ENCODE measurements at places on chromosomes 16 and 17.

GRCh38 chr16:66487580-66488275, 60.6 kb downstream of the BEAN1 start:
- DNase-seq, result no peak

- peak; percentile 69 for DNase-seq
Observed at GRCh38 chr17:77666881-77667395, 291.6 kb upstream of the TNRC6C start.

DNA sequence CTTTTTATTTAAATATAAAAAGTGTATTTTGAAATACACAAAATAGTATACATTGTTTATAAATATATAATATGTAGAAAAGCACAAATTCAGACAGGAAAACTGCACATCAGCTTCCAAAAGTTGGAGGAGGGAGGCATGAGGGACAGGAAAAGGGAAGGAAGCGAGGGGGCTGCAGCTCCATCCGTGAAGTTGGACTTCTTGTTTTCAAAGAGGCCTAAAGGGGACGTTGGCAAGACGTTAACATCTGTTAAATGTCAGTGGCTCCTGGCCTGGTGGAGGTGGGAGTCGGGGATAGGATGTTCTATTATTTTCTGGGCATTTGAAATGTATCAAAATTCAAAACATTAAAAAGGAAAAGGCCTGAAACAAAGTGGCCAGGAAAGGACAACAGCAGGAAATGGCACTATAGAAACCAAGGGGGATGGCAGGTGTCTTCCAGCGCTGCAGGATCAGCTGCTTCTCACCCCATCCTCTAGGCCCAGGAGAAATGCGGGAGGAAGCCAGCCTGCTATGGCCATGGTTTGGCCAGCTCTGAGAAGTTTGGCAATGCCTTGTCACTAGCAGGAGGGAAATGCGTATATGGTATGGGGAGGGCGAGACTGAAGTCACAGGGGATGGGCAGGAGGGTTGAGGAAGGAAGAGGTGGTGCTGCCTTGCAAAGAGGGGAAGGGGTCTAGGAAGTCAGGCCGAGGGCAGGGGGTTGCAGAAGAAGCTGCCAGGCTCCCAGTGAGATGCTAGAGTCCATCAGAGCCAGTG, 6.4 kb downstream of the CMTM2 start:
- no peak for DNase-seq

GRCh38 chr16:49282690-49283375, 1.2 kb upstream of the CBLN1 start:
- DNase-seq, result no peak

GRCh38 chr16:81397879-81398520, 46.6 kb upstream of the CMIP start:
- no peak for DNase-seq

GRCh38 chr17:3683054-3683511, 12.9 kb downstream of the P2RX5 start:
- DNase-seq, result peak; percentile 68

GRCh38 chr16:54540525-54541180, 254.1 kb upstream of the IRX3 start:
- DNase-seq, result no peak

DNA sequence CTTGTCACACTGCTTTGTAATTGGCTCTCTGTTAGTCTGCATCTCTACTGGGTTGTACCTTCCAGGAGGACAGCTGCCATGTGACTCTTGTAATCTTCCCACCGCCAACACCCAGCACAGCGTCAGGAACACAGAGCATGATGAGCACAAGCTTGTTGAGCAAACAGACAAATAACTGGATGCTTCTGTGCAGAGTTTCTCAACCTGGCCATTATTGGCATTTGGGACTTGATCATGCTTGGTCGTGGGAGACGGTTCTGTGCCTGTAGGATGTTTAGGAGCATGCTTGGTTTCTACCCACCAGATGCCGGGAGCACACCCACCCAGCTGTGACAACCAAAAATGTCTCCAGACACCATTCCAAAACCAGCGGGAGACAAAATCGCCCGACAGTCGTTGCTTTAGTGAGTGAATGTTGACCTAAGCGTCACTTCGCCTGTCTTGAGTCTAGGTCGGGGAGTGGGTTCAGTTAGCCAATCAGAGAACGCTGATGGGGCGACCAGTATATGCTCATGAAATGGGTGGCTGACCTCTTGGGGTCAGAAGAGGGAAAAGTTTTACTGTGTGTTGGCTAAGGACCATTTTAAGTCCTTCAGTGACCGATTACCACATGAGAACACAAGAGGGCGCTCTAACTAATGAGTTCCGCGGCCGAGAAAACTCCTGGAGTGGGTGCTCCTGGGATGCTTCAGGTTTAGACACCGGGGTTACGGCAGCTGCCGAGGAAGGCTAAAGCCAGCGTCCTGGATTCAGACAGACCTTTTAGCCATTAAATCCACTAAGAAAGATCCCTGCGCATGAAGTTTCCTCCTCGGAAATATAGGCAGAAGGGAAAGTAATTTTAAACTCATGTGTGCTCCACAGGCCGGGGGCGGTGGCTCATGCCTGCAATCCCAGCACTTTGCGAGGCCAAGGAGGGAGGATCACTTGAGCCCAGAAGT, 57.8 kb upstream of the TEX2 start:
- peak; percentile 59 for DNase-seq

GRCh38 chr17:34865716-34866115, 95.5 kb downstream of the CCT6B start:
- no peak for DNase-seq

GRCh38 chr17:75207760-75208159, 2.3 kb downstream of the NUP85 start:
- no peak for DNase-seq

GRCh38 chr16:30340621-30341020, 14.5 kb downstream of the CD2BP2 start:
- DNase-seq, result no peak

DNA sequence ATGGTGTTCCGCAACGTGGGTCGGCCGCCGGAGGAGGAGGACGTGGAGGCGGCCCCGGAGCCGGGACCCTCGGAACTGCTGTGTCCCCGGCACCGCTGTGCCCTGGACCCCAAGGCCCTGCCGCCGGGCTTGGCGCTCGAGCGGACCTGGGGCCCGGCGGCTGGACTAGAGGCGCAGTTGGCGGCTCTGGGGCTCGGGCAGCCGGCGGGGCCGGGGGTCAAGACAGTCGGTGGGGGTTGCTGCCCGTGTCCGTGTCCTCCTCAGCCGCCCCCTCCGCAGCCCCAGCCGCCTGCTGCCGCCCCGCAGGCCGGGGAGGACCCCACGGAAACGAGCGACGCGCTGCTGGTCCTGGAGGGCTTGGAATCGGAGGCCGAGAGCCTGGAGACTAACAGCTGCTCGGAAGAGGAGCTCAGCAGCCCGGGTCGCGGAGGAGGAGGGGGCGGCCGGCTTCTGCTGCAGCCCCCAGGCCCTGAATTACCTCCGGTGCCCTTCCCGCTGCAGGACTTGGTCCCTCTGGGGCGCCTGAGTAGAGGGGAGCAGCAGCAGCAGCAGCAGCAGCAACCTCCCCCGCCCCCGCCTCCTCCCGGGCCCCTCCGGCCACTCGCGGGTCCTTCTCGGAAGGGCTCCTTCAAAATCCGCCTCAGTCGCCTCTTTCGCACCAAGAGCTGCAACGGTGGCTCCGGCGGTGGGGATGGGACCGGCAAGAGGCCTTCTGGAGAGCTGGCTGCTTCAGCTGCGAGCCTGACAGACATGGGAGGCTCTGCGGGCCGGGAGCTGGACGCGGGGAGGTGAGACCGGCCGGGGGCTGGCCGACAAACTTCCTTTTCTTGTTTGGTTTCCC, 821 bp downstream of the SOCS7 start:
- DNase-seq, result peak; percentile 30

DNA sequence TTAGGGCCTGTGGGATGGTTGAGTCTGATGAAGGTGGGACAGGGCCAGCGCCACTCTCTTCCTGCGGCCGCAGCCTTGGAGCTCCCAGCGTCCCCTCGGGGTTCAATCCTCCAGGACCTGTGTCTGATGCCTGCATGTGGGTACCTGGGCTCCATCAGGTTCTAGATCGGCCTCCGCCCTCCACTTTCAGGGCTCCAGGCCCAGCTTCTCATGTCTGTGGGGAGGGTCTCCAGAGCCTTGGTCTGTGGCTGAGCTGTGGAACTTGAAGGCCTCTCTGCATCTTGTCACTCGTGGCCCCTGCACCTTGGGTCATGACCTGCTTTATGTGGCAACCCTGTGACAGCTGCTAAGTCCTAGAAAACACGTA, 89.8 kb upstream of the ZNF750 start:
- no peak for DNase-seq

GRCh38 chr16:67395458-67396158, 2.3 kb upstream of the TPPP3 start:
- DNase-seq, result no peak

- DNase-seq, result no peak
Observed at GRCh38 chr17:27976331-27976730, 66.1 kb upstream of the NLK start.
